Activated T-cell treated with anti-CD3 and anti-CD28 coated beads for 1 hour (primary cell): ENCODE measurements at places on chromosomes 12 and 14.

GRCh38 chr12:123075087-123075645, 75.7 kb downstream of the PITPNM2 start:
- no peak for DNase-seq

DNA sequence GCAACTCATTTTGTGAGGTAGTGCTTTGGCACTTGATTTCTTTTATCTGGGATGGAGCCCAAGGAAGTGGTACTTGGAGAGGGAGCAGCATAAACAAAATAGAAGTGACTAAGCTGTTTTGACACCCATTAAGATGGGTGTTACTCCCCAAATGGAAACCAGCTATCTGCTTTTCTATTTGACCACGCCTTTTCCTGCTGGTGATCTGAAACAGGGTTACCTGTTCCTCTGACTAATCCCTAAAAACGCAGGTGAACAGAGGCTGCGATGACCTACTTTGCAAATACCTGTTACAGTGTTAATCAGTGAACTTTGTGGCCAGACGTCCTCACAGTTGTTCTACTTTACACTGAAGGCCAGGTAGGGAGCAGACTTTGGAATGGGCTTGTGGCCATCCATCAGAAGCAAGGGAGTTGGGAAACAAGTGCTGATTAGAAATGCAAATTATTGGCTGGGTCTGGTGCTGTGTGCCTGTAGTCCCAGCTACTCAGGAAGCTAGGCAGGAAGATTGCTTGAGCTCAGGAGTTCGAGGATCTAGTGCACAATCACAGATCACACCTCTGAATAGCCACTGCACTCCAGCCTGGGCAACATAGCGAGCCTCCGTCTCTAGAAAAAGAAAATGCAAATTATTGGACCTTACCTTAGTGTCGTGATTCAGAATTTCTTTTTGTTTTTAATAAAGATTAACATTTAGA, 58.3 kb upstream of the HECTD1 start:
- DNase-seq = no peak

DNA sequence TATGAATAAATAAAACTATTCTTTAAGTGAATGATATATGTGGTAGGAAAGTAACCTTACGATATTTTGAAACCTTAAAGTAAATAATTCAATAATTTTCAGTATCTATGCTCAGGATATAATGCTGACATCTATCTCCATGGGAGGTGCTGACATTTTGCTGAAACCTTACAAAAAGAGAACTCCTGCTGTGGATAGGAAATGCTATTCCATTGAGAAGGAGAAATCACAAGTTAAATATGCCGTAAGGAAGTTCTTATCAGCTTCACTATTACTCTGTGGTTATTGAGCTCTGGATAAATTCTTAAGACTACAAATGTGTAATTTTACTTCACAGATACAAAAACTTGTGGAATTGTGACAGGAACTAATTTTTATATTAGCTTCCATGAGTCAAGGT, 722.1 kb downstream of the TMTC2 start:
- no peak for DNase-seq

DNA sequence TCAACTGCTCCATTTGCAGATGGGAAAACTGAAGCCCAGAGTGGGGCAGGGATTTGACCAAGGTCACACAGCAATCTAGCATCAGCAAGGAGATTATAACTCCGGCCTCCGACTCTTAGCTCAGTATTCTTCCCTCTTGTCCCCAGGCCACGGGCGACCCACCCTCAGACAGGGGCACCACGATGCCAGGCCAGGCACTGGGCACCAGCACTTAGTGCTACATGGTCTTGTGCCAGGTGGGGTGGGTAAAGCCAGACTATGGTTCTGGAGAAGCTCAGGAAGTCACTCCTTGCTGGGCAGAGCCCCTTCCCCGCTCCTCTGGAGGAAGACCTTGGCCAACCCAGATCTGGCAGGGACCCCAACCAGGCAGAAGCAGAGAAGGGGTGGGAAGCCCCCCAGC, 41.5 kb downstream of the SYNE3 start:
- no peak for DNase-seq

GRCh38 chr14:36723530-36723929, 61.9 kb downstream of the PAX9 start:
- DNase-seq = no peak

DNA sequence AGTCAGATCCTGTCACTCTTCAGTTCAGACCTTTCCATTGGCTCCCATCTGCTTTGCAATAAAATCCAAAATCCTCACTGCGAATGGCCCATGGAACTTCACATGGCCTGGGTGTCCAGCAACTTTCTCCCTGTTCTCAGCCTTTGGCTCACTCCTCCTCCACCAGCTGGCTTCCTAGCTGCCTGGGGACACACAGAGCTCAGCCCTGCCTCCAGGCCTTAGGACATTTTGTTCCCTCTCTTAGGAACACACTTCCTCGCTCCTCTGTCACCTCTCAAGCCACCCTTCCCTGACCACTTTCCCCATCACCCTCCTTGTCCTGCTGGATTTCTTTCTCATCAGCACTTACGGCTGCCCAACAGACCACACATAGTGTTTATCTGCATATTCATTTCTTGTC, 419.6 kb downstream of the MED13L start:
- DNase-seq = no peak

DNA sequence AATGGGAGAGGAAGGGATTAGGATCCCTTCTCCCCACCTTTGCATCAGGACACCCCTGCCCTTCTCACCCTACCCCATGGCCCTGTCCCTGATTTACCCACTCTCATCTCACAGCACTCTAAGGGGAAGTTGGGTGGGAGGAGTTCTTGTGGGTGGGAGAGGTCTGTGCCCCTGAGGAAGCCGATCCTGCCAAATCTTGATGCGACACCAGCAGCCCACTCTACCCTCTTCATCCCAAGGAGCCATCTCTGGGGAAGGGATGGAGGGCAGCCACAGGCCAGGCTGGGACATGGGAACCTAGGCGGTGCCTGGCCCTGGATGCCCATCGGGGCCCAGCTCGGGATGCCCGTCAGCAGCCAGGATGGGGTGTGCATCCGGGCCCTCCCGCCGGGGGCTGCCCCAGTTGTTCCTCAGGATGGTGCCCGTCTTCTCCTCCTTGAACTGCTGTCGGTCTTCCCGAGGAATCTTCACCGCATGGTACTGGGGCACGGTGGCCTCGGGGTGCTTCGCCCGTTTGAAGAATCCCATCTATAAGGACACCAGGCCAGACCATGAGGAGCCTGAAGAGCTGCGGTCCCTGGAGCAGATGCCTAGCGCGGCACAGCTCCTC, 22.8 kb downstream of the ITGA7 start:
- no peak for DNase-seq

DNA sequence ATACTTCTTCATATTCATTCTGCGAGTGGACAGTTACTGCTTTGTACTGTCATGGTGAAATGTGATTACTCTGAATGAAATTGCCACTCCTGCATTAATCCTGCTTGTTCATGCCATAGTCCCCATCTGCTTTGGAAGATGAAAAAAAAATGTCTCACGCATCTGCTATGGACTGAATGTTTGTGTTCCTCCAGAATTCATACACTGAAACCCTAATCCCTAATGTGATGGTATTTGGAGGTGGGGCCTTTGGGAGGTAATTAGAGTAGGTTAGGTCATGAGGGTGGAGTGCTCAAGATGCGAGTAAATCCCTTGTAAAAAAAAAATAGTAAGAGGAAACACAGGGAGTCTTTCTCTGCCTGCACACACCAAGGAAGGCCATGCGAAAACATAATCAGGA, 427.2 kb downstream of the TMTC2 start:
- DNase-seq = no peak
